ENCODE measurements at places on chromosomes 1 and 21.

GRCh38 chr1:112618114-112618720, 724 bp downstream of the ST7L start:
- DNase-seq: peak; percentile 46

GRCh38 chr1:18928985-18929384, 26.6 kb upstream of the ALDH4A1 start:
- no peak for DNase-seq

DNA sequence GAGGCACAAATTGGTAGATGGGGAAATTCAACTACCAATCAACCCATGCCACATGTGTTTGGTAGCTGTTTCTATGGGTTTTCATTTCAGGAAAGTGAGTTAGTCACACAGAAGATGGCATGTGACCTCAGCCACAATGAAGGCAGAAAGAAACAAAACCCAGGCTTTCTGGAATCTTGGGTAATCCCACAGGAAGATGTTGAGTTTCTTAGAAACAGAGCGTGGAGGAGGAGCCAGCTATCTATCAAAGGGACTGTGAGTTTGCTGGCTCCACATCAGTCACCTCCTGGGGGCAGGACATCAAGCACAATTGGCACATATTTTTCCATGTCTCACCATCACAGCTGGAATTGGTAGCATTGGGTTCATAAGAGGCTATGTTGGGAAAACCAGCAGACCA, 188.9 kb upstream of the PLXNA2 start:
- DNase-seq: peak; percentile 50

GRCh38 chr1:227848430-227848932, 33.0 kb downstream of the PRSS38 start:
- DNase-seq: no peak

DNA sequence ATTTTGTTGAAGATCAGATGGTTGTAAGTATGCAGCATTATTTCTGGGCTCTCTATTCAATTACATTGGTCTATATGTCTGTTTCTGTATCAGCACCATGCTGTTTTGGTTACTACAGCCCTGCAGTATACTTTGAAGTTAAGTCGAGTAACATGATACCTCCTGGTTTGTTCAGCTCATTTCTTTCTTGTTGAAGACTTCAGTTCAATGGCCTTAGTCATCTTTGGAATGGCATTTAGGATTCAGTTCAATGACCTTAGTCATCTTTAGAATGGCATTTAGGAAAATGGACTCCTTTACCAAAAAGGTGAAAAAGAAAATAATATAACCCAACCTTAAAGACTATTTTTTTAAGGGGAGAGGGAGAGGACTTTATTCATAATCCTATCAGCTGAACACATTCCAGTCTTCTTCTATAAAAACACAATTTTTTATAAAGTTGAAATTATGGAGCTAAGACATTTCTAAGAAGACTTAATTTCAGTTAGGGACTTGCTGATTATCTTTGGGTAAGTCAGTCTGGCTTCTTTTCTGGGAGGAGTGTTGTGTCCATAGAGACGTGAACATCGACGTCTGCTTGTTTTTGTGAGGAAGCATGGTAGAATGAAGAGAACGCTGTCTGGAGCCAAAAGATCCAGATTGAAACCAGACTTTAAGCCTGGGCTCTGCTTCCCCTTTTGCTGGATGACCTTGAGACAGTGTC, 48.3 kb downstream of the DDR2 start:
- DNase-seq: no peak
